A673 (cell line): ENCODE measurements at places on chromosomes 16 and 17. TPM values are rescaled to one million over a fixed set of nuclear protein-coding genes. Genes with fewer than 3 reads are reported as not detected.

Gene SMARCD2
- total RNA-seq, result 71.9 and 89.4 TPM in 2 replicates

Gene ZNF423
- 11.1 and 12.5 TPM in 2 replicates for total RNA-seq

Gene KRT23
- total RNA-seq, result not detected in 2 replicates

Gene DDX52
- total RNA-seq, result 27.7 TPM in 2 replicates

Gene RNF222
- total RNA-seq, result not detected in 2 replicates

Gene CHST5
- total RNA-seq, result 0.33 and 0.54 TPM in 2 replicates

Gene PERCC1
- not detected in 2 replicates for total RNA-seq

Gene PPP1R27
- total RNA-seq, result not detected in 2 replicates

Gene CFAP97D1
- total RNA-seq, result not detected in 2 replicates

Gene CCL13
- not detected in 2 replicates for total RNA-seq

Gene BAHCC1
- 74.2 and 80.6 TPM in 2 replicates for total RNA-seq

Gene C16orf96
- not detected in 2 replicates for total RNA-seq

Gene TMC7
- 0.59 and 0.82 TPM in 2 replicates for total RNA-seq

Gene APOBR
- total RNA-seq, result not detected in 2 replicates

Gene CCL17
- not detected in 2 replicates for total RNA-seq

Gene SNAI3
- total RNA-seq, result not detected in 2 replicates

Gene ITGAL
- not detected in 2 replicates for total RNA-seq

Gene TMEM88
- total RNA-seq, result 1.7 and 3.0 TPM in 2 replicates

Gene RASL10B
- total RNA-seq, result 15.9 TPM in 2 replicates

Gene FOXN1
- total RNA-seq, result not detected in 2 replicates

Gene TEX19
- 0.39 and 1.2 TPM in 2 replicates for total RNA-seq

Gene SKAP1
- total RNA-seq, result not detected in 2 replicates

Gene ZNF385C
- total RNA-seq, result 0.15 and 0.17 TPM in 2 replicates

Gene RAB37
- not detected in 2 replicates for total RNA-seq

Gene TMC8
- total RNA-seq, result 0.32 and 1.0 TPM in 2 replicates

Gene FN3KRP
- total RNA-seq, result 35.4 and 43.2 TPM in 2 replicates

Gene CD300E
- total RNA-seq, result not detected in 2 replicates

Gene OTOP2
- not detected in 2 replicates for total RNA-seq

Gene PARD6A
- total RNA-seq, result 8.6 and 8.7 TPM in 2 replicates

Gene TEKT1
- total RNA-seq, result not detected in 2 replicates

Gene GCGR
- not detected in 2 replicates for total RNA-seq

Gene CIAPIN1
- total RNA-seq, result 95.1 and 96.9 TPM in 2 replicates

Gene SULT1A2
- total RNA-seq, result 1.6 and 2.7 TPM in 2 replicates

Gene ACE
- total RNA-seq, result 2.1 and 2.6 TPM in 2 replicates

Gene KRTAP16-1
- total RNA-seq, result not detected in 2 replicates

Gene NPIPA2
- total RNA-seq, result 7.8 TPM in 2 replicates

Gene LYZL6
- total RNA-seq, result not detected in 2 replicates

Gene SBK1
- 22.2 and 26.8 TPM in 2 replicates for total RNA-seq

Gene RRAD
- 0.19 and 0.28 TPM in 2 replicates for total RNA-seq

Gene ADCY9
- 7.0 and 8.8 TPM in 2 replicates for total RNA-seq

Gene MYH2
- 0.54 and 1.9 TPM in 2 replicates for total RNA-seq

Gene RAB26
- 0.49 and 1.7 TPM in 2 replicates for total RNA-seq

Gene NXN
- total RNA-seq, result 6.0 and 9.8 TPM in 2 replicates

Gene HAS3
- 0.49 and 0.72 TPM in 2 replicates for total RNA-seq

Gene CORO1A
- total RNA-seq, result 4.6 and 7.0 TPM in 2 replicates
